ENCODE measurements at places on chromosomes 12 and 14. TPM values are rescaled to one million over a fixed set of nuclear protein-coding genes. Genes with fewer than 3 reads are reported as not detected.

NKX2-8 gene
- not detected for polyA plus RNA-seq

RNASE9 gene
- polyA plus RNA-seq: 0.06 TPM

AHNAK2 gene
- polyA plus RNA-seq: 0.95 TPM

FOXG1 gene
- 0.08 TPM for polyA plus RNA-seq

PMCH gene
- not detected for polyA plus RNA-seq

CLEC4A gene
- 0.44 TPM for polyA plus RNA-seq

Data from H1 (cell line).